Fibroblast of the conjunctiva (primary cell): ENCODE measurements at places on chromosomes 1 and 21.
A peak's percentile ranks its signal among the peaks of the same experiment; 100 is the strongest.

DNA sequence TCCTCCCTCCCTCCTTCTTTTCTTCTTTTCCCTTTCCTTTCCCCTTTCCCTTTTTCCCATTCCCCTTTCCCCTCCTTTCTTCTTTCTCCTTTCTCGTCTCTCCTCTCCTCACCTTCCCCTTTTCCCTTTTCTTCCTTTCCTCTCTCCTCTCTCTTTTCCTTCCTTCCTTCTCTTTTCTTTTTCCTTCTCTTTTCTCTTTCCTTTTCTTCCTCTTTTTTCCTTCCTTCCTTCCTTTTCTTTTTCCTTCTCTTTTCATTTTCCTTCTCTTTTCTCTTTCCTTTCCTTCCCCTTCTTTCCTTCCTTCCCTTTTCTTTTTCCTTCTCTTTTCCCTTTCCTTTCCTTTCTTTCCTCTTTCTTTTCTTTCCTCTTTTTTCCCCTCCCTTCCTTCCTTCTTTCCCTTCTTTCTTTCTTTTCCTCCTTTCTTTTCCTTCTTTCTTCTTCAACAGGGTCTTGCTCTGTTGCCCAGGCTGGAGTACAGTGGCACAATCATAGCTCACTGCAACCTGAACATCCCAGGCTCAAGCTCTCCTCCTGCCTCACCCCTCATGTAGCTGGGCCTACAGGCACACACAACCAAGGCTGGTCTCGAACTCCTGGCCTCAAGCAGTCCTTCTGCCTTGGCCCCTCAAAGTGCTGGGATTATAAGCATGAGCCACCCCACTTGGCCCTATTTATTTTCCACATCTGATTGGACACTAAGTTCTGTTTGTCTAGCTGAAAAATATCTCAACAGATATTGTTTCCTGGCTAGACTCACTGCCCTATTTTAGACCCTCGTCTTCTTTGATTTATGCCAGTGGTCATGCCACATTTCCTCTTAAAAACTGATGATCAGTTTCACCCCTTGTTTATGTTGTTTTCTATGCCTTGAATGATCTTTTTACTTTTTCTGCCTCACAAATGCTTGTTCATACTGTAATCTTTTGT is 57.1 kb upstream of the MACF1 start:
- no peak for DNase-seq

DNA sequence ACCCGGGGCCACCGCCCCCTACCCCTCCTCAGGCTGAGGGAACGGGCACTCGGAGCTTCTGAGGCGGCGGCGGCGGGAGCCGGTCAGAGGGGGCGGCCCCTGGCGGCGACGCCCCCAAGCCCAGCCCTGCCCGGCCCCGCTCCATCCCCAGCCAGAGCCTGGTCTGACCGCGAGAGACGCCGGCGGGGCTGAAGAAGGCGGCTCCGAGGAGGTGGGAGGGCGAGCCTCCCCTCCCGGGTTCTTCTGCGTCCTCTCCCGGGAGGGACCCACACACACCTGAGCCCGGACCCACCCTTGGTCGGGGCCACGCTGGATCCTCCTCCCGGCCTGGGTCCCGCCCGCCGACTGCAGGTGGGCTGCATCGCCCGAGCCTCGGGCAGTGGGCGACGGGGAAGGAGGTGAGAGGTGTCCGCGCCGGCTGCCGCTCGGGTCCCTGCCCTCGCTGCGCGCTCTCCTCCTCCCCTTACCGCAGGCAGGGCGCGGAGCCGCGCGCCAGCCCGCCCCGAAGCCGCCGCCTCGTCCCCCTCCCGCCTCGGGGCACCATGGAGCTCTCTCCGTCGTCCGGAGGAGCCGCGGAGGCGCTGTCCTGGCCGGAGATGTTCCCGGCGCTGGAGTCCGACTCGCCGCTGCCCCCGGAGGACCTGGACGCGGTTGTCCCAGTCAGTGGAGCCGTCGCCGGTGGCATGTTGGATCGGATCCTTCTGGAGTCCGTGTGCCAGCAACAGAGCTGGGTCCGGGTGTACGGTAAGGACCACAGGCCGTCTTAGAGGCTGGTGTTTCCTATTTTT is at the start of gene RASAL2:
TSS of gene RASAL2 (plus strand) at position 154 of the 788 bp plus-strand sequence. CDS start at position 543, 389 bp downstream.
- no peak for DNase-seq

DNA sequence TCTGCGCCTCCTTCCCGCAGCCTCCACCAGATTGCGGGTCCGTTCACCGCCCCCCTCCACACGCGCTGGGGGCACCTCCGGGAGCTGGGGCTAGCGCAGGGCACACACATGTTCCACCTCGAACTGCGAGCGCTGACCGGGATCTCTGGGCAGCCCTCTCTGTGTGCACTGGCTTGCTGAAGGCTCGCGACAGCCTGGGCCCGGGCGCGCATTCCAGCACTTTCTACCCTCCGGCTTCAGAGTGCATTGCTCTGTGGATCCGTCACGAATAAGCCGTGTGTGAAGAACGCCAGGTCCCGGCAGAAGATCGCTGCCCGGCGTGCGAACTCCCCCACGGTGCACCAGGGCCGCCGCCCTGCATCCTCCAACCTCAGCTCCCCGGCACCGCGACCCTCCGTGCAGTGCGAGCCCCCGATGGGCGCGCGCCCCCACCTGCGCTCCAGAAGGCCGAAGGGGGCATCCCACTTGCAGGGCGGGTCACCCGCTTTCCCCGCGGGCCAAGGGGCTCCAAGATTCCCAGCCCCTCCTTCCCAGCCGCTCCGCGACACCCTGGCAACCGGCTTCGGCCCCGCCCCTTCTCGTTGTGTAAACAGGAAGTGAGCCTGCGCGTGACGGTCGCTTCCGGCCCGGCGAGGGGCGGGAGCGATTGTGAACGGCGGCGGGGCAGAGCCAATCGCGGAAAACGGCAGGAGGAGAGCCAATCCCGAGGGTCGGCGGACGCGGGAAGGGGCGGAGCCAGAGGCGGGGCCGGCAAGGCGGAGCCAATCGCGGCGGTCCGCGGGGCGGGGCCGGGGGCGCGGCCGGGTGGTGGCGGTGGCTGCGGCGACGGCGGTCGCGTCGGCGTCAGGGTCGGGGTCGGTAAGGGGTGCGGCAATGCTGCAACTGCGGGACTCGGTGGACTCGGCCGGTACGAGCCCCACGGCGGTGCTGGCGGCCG is at the start of gene TPRG1L:
TSS of gene TPRG1L (plus strand) at position 816 of the 937 bp plus-strand sequence. CDS start at position 874, 58 bp downstream.
- peak; percentile 84 for DNase-seq

GRCh38 chr21:32331444-32332305 is 33.0 kb downstream of the MRAP start:
- no peak for DNase-seq

DNA sequence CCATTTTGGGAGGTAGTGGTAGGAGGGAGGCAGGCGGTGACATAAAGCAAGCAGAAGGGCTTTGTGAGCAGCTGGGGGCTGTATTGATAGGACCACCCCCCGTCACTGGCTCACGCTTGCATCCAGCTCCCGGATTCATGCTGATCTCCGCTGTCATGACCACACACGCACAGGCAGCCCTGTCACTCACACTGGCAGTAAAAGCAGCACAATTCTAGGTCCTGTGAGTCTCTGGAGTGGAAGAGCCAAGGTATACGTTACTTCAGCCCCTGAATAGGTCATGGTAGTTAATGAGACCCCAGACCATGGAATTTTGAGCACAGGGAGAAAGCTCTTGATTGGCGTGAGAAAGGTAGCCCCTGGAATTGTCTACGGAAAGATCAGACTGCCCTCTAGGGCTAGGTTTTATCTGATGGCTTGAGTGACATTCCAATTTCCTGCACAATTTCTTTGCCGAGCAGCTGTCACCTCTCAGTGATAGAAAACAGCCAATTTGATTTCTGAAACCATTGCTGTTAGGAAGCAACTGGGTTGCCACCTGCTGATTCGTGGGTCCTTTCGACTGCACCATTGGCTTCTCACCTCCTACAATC is 5.4 kb downstream of the OR2B11 start:
- no peak for DNase-seq

- DNase-seq: no peak
Observed at GRCh38 chr21:26115305-26115704, 55.3 kb downstream of the APP start.

GRCh38 chr1:232553050-232553754 is 76.7 kb downstream of the SIPA1L2 start:
- no peak for DNase-seq

DNA sequence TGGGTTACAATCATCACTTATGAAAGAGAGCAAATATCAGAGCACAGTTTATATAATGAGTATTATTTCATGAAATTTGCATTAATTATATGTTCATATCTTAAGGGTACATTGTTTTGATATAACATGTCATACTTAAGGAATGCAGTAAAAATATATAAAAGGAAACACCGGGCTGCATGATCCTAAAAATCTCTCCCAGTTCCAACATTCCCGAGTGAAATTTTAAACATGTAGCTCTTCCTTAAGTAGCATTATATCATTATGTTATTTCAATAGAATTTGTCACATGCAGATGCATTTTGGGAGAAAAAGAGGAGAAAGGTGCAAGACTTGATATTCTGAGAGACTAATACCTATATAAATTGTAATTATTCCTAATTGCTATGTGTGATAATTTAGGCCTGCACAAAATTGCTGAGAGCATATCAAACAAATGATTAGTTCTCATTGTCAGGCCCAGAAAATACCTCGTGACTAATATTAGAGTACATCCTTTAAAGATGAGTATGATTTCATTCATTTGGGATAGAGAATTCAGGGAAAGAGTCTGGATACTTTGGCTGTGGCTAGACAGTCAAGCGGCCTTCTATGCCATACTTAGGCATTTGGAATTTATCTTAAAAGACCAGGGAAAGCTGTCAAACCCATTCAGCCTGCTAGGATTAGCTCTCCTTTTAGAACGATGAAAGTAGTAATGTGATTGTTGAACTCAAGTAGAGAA is 86.8 kb downstream of the ADGRL2 start:
- no peak for DNase-seq
